NCI-H524 (cell line): ENCODE measurements at places on chromosomes 3 and 15.

GRCh38 chr3:136109499-136109898 lies 86.6 kb downstream of the MSL2 start:
- DNase-seq, result no peak

GRCh38 chr3:58419780-58420507 lies 13.7 kb downstream of the PDHB start:
- DNase-seq, result no peak

DNA sequence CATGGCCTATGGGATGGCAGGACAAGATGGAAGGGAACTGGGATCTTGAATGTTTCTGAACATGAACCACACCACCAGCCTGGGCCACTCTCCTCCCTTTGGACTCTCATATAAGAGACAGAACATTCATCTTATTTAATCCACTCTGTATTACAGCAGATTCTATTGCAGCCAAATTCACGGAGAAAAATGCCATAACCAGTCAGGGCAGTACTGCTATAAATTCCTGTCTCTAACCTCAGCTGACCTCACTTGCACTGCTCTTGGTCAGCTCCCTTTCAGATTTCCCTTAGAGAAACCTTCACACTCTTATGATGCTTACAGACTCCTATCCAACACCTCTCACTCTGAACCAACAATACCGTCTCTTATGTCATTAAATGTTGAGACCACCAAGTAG lies 101.4 kb downstream of the RYK start:
- no peak for DNase-seq

GRCh38 chr3:176961916-176962315 lies 235.4 kb downstream of the TBL1XR1 start:
- DNase-seq, result no peak

- DNase-seq, result no peak
Measured at GRCh38 chr3:15805756-15806266, 8.0 kb upstream of the ANKRD28 start.

DNA sequence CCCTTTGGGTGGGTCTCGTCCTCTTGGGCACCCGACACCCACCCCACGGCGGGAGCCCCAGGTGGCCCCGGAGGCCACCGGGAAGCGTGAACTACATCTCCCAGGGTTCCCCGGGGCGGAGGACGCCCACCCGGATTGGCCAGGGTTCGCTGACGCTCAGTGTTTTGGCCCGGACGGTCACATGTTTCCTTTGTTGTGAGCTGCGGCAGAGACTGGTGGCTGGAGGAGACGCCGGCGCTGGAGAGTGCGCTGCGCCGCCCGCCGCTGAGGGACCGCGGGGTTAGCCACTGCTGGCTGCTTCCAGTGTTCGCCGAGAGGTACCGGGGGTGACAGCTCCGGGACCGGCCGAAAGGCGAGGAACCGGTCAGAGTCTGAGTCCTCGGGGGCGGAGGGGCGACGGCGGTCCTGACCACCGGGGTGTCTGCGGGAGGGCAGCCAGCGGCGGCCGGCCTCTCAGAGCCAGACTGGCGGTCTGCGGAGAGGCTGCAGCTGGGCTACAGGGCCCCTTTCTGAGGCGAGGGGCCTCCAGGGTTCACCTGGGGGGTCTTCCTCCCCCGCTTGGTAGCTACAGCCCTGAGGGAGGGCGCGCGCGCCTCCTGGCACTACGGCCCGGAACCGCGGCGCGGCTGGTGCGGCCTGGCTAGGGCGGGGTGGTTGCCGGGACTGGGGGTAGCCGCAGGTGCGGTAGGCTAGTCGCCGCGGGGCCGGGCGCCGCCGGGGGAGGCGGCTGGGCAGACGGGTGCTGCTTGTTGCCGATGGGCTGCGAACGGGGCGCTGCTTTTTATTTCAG lies at the start of gene KLHL24:
Gene KLHL24, plus strand, starts transcription at position 193 of the 790 bp plus-strand sequence. CDS start 14,734 bp downstream, outside the sequence.
- DNase-seq, result peak; percentile 91

DNA sequence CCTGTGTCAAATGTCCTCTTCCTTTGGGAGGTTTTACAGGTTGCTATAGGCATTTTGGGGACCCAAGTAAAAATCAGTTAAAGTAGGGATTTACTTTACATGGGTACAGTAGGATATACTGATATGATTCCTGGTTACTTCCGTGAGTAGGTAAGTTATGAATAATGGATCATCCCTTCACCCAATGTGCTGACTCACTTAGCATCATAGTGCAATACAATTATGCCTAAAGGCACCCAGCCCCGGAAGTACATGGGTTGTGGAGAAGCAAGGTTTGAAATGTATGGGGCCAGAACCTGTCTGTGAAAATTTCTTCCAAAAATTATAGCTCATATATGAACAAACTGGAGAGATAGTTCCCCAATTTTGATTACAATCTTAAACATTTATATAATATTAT lies 64.0 kb downstream of the GLB1 start:
- no peak for DNase-seq

DNA sequence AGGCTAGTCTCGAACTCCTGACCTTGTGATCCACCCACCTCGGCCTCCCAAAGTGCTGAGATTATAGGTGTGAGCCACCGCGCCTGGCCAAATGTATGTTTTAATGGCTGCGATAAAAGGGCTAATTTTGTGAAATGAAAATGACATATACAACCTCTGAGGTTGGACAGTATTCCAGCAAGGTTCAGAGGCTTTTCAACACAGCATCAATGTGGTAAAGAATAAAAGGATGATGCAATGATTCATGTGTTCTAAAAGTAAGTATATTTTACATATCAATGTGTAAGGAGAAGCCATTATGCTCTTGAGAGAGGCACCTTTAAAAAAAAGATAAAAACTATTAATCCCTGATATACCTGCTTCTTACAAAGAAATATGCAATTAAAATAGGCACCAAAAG lies 6.7 kb downstream of the SLTM start:
- no peak for DNase-seq

GRCh38 chr3:38227989-38228388 lies 37.6 kb upstream of the SLC22A13 start:
- DNase-seq, result no peak

GRCh38 chr15:78239811-78240210 lies 5.4 kb upstream of the ACSBG1 start:
- DNase-seq, result peak; percentile 16

DNA sequence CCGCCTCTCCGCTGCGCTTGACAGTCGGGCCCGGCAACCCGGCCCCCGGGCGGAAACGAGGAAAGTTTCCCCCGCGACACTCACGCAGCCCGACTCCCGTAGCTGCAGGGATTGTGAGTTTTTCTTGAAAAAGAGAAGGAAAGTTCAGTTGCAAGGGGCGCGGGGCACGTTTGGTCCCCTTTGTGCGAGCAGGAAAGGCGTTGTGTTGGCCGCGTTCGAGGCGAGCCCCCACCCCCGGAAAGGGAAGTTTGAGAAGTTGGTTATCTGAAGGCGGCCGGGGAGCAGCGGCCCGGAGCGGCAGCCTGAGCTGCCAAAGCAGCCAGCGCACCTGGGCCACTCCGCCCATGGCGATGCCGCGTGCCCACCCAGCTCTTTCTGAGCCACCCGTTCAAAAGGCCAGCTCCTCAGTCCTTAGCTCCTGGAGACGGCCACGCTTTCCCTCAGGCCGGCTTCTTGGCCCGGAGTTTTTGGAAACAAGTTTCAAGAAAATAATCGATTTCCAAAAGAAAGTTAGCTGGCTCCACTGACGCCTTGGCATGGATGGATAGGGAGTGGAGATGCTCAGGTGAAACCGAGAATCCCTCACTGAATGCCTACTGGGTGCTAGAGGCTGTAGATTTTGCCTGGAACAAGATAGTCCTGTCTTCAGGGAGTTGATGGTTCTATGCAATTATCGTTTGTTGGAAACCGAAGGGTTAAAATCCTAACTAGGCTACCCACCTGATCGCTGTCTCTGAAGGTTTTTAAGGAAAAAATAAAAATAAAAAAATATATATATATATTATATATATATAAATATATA lies 832 bp downstream of the TGFBR2 start:
- DNase-seq, result peak; percentile 14

DNA sequence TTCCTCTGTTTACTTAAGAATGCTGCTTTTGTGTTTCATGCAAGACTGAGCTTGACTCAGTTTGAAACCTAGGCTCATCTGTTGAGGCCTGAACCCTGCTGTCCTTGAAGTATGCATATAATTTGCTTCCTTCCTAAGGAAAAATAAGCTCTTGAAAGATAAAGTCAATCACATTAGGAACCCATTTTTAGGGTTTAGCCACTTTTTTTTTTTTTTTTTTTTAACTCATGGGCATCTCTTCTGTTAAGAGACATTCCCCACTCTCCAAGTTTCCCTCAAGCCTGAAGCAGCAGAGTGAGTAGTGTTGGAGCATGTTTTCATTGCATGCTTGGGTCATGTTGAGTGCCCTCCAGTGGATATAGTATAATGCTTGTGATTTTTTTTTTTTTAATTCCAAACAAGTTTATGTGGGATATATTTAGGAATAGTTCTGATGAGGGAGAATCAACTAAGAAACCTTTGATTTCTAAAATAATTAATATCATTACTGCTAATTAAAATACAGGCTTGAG lies 3.6 kb downstream of the CTNNB1 start:
- peak; percentile 61 for DNase-seq

- no peak for DNase-seq
Measured at GRCh38 chr3:87621667-87622066, 345.3 kb upstream of the POU1F1 start.

DNA sequence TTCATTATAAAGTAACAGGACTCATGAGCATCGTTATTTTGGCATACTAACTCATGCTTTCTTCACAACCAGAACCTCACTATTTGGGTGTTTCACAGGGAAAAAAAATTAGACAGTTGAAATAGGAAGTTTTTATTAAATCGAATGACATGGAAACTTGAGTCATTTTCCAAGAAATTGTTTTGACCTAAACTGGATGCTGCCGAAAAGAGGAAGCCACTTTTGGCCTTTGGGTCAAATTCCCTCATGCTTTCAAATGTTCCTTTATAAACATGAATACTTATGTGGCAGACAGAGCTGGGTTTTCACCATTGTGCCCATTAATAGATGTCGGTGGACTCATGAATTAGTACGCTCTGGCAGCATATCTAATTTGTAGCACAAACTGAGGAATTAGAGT lies 224.9 kb downstream of the MCTP2 start:
- no peak for DNase-seq
